Stimulated activated CD8-positive, alpha-beta memory T cell treated with anti-CD3 and anti-CD28 coated beads, Interleukin-12 subunit alpha, Interleukin-12 subunit beta, amount 100 ng/mL, for 1 hour (primary cell): ENCODE measurements at places on chromosomes 2 and 18.

- no peak for DNase-seq
These were observed 236.8 kb downstream of the SEPTIN10 start for GRCh38 chr2:109376796-109377495.

DNA sequence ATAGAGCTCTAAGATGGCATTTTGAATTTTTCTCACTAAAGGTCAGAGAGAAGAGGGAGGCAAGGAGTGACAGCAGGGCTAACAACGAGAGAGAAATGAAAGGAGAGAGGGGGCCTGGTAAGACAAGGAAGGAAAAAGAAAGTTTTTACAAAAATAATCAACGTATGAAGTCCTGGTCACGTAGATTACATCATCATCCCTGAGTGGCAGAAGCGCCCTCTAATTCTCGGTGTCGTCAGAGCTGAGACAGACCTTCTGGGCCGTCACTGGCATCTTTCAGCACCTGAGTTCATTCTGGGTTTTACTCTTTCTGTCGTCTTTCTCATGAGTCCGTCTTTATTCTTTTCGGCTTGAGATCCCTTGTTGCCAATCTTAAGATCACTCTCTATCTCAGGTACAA, 329.8 kb downstream of the ALK start:
- no peak for DNase-seq

DNA sequence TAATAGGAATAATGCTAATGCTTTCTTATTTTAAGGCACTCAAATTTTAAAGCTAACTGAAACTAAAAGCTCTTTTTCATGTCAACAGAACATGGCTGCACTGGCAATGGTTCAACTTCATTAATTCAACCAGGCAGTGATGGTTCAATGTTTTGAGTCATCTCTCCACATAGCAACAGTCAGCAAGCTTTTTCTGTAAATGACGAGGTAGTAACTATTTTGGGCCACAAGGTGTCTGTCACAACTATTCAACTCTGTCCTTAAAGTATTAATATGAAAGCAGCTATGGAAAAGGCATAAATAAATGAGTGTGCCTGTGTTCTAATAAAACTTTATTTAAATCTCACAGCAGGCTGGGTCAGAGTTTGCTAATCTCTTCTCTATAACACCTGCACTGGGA, 1425.6 kb upstream of the PIK3C3 start:
- no peak for DNase-seq

DNA sequence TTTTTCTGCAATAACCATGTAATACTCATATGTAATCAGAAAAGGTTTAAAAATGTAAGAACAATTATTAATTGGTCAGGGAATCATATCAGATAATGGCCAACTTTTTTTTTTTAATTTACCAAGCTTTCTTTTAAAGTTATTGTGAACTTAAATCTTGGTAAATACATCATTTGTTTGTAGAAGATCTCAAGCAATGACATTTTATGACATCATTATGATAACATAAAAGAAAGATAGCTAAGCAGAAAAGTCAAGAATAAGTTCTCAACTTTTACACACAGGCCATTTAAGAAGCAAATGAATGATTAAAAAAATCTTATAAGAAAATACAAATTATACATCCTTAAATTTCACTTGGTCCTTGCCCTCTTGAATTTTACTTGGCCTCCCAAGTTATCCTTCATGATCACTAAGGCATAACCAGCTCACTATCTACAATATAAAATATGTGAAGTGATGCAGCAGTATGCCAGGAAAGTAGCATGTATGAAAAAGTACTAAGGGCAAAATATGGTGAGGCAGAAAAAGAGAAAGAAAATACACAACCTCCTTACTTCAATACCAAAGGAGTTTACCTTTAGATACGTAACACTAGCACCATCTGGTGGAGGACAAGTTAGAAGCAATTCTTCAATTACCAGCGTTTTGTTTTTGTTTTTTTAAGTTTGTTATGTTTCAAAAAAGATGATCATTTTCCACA, 116.6 kb downstream of the SRBD1 start:
- no peak for DNase-seq

- peak; percentile 6 for DNase-seq
These were observed 114.5 kb downstream of the RNF144A start for GRCh38 chr2:7031547-7032245.

DNA sequence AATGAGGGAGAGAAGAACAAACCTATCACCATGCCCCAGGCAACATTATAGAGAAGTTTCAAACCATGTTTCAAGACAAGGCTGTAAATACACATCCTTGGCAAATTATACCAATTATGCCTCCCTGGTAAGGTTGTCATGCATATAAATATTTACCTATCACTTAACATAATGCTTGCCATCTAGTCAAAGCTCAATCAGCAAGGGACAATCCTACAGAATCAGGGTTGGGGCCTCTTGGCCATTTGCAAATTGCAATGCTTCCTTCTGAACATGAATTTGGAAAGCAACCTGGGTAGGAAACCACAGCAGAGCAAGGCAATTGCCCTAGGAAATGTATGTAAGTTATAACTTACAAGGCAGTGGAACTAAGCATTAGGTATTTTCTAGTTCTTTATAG, 907.2 kb upstream of the CDH2 start:
- DNase-seq = no peak
